ENCODE measurements at places on chromosomes 5 and 9.
A peak's percentile ranks its signal among the peaks of the same experiment; 100 is the strongest.

DNA sequence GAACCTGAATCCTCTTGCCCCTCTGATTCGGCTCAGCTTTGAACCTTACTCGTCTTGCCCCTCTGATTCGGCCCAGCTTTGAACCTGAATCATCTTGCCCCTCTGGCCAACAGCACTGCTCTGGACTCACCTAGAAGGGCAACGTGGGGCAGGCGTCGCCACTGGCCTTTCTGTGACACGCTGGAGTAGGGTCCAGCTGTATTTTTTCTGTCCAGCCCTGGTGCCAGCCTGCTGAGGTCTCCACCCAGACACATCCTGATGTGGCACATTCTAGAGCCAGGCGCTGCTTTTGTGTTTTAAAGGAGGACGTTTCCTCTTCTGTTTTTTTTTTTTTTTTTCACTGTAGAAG is 15.2 kb upstream of the CPEB4 start:
- no peak for DNase-seq

- no peak for DNase-seq
Observed at GRCh38 chr9:7300484-7300883, 499.1 kb downstream of the DMAC1 start.

DNA sequence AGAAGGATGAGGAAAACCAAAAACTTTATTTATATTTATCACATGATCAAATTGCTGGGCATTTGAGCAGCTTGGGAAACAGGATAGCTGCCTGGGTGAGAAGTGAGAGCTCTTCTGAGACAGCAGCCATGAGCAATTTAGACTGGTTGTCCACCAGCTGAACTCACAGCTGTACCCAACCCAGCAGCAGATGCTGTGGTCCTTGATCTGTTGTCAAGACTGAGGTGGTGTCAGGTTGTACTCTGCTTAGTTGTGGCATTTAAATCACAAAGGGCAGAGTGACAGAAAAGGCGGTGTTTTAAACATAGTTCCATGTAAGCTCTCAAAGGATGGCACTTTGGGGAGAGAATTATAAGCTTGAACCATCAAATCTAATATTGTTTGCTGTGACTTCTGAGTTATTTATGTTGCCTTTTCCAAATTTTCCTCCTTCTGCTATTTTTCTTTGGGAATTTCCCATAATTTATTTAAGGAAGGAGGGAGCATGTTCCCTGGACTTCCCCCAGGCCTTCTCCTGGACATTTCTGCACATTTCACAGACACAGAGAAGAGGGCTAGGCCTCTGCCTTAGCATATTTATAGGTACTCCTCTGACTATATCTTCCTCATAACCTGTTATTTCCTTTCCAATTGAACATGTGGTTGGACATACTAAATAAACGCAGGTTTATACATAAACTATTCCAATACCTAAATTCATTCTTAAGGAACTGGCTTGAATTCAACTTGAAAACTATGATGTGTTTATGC is 117.7 kb upstream of the FER start:
- DNase-seq: no peak

DNA sequence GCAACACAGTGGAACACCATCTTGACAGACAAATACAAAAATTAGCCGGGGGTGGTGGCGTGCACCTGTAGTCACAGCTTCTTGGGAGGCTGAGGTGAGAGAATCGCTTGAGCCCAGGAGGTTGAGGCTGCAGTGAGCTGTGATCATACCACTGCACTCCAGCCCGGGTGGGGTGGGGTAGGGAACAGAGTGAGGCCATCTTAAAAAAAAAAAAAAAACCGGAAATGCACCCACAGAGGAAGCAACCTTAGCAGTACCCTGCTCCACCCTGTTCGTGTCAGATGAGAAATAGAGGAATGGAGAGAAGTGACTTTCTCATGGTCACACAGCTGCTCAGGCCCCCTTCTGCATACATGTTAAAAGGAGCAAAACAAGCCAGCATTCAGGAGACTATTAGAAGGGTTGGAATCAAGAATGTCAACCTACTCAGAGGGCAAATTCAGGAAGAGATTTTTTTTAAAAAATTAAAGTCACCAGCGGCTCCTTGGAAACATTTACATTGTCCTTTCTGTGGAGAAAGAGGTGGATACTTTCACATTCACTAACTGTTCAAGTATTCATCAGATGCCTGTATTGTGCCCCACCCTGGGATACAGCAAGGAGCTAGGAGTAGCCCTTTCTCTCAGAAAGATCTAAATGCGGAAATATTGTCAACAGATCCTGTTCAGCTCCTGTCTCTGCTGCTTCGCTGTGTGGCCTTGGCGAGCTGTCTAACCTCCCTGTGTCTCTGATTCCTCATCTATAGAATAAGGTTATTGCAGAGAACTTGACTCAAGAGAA is 41.0 kb downstream of the CYFIP2 start:
- DNase-seq: no peak

DNA sequence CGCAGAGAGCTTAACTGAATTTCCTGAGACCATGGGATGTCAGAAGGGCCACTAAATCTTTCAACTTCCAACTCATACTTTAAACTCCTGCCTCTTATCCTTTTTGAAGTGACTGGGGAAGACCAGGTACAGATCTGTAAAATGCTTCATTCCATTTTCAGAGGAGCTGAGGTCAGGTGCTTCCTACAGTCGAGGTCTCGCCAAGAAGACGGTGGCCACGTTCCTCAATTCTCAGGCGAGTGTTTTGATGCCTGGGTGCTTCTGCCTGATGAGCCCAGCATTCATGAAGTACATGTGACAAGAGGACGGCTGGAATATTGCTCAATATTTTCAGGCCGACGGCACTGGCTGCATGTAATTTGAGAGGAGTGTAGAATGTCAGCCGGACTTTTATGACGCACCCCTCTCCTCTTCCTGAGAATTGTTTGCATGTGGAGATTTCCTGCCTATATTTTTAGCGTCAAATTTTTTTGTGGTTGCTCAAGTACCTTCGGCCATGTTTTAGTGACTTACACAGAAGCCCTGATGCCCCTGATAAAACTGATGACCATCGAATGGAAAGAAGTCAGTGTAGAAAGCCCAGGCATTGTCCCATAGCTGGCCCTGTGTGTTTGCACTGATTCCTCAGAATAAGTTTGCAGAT is 38.8 kb upstream of the GLRX start:
- DNase-seq: peak; percentile 46

GRCh38 chr5:119597728-119598298 is 31.5 kb upstream of the FAM170A start:
- no peak for DNase-seq

DNA sequence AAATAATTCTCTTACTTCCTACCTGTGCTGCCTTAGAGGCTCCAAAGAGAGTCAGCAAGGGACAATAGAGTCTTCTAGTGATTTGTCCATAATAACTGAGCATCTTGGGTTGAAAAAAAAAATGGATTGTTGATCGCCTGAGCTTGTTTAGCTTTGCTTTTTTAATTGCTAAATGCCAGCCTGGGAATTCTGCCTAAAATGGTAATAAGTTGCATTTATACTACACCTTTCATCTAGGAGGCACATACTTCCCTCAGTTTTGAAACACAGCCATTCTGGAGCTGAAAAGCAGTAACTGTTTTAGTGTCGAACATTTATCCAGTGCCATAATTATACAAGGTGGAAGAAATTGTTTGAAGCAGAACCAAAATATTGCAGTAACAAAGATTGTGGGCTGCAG is 421.3 kb downstream of the CAAP1 start:
- DNase-seq: no peak

GRCh38 chr9:115992834-115993233 is 160.8 kb upstream of the PAPPA start:
- DNase-seq: no peak

DNA sequence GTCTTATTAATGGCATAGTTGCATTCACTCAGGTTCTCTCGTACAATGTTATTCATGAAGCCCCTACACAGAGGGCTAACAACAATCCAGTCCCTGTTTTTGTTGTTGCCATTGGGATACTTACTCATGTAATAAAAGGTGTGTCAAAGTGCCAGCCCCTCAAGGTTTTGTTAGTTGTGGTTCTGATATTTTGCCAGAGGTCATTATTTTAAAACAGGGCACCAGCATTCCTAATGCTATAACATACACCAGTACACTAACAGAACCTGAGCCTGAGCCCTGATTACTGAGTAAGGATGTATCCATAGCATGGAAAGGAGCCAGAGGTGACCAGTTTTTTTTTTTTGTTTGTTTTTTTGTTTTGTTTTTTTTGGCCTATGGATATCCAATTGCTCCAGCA is 50.2 kb downstream of the SMC2 start:
- DNase-seq: no peak

GRCh38 chr5:165134155-165134554 is 1628.7 kb downstream of the MAT2B start:
- no peak for DNase-seq

- no peak for DNase-seq
Observed at GRCh38 chr9:120910643-120911042, 16.0 kb downstream of the TRAF1 start.

DNA sequence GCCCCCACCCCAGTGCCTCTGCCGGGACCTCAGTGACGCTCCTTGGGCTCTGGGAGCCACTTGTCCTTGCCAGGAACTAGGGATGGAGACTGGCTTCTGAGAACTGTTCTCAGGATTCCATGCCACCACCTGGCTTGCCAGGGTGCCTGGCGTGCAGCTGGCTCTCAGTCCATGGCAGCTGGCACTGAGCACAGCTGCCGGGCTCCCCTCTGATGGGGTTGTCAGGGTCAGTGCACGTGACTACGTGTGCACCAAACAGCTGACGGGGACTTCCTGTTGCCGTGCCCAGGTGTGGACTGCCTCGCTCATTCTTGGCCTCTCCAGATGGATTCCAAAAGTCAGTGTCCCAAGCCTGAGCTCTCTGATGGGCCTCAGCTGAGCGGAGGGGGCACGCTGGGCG is 9.4 kb downstream of the KCNT1 start:
- no peak for DNase-seq

DNA sequence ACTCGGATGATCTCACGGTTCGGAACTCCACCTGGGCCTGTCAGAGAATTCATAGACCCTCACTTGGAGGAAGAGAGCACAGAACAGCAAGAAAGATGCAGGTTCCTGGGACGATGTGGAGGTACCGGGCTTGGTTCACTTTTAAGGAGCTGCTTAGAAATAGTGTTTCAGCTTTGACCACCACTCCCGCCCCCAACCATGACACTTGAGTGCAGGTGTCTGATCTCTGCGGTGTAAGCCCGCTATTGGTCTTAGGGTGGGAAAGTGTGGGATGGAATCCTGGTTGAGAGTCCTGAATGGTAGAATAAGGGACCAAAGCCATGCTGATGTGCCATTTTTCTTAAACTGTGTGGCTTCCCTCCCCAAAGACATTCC is 97.2 kb upstream of the LMX1B start:
- DNase-seq: no peak

GRCh38 chr9:125521462-125522327 is 185.3 kb downstream of the MAPKAP1 start:
- DNase-seq: peak; percentile 98

- no peak for DNase-seq
Observed at GRCh38 chr9:127548352-127548881, 63.7 kb upstream of the STXBP1 start.
